ENCODE measurements at places on chromosomes 6 and 20. TPM values are rescaled to one million over a fixed set of nuclear protein-coding genes. Genes with fewer than 3 reads are reported as not detected.

ZSCAN16 gene
- total RNA-seq = 9.5 TPM

ZC2HC1B gene
- 0.59 TPM for total RNA-seq

C20orf202 gene
- 0.80 TPM for total RNA-seq

CLDN20 gene
- 0.44 TPM for total RNA-seq

TCFL5 gene
- total RNA-seq = 22.9 TPM

GCM1 gene
- total RNA-seq = not detected

CLPSL1 gene
- total RNA-seq = 2.4 TPM

HSPA12B gene
- 3.7 TPM for total RNA-seq

DNPH1 gene
- total RNA-seq = 29.7 TPM

MCHR2 gene
- 10.7 TPM for total RNA-seq

PLEKHG1 gene
- 23.6 TPM for total RNA-seq

COL12A1 gene
- total RNA-seq = 22.9 TPM

ZNF184 gene
- 25.8 TPM for total RNA-seq

IMPG1 gene
- total RNA-seq = 1.3 TPM

Data from dorsolateral prefrontal cortex (tissue), 122 donors.